ENCODE measurements at places on chromosomes 12 and 14.
A peak's percentile ranks its signal among the peaks of the same experiment; 100 is the strongest.

DNA sequence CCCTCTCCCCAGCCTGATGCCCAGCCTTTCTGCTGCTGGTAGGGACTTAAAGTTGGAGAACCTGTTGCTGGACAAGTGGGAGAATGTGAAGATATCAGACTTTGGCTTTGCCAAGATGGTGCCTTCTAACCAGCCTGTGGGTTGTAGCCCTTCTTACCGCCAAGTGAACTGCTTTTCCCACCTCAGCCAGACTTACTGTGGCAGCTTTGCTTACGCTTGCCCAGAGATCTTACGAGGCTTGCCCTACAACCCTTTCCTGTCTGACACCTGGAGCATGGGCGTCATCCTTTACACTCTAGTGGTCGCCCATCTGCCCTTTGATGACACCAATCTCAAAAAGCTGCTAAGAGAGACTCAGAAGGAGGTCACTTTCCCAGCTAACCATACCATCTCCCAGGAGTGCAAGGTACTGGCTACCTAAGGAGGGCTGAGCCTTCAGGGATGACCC is 1.6 kb downstream of the TSSK4 start:
- DNase-seq = no peak

DNA sequence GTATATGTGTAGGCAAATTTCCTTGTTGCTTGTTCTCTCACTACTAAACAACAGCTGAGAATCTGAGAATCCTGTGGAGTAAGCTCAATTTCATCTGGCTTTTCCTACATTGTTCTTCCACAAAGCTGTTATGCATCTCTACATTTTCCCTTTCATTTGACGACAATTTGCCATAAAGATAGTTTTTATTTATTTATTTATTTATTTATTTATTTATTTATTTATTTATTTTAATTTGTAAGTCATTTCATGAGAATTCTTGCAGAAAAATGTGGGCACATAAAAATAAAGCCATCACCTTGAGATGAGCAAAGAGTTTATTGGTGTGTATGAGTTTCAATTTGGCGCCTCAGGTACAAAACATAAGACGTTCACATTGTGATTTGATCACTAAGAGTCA is 545.9 kb upstream of the SEL1L start:
- DNase-seq = no peak

GRCh38 chr14:102606296-102606695 is 13.8 kb downstream of the RCOR1 start:
- DNase-seq = no peak

GRCh38 chr14:84042992-84043391 is 1487.0 kb upstream of the FLRT2 start:
- DNase-seq = no peak

- DNase-seq = no peak
Measured at GRCh38 chr12:107660235-107660634, 25.4 kb upstream of the PWP1 start.

DNA sequence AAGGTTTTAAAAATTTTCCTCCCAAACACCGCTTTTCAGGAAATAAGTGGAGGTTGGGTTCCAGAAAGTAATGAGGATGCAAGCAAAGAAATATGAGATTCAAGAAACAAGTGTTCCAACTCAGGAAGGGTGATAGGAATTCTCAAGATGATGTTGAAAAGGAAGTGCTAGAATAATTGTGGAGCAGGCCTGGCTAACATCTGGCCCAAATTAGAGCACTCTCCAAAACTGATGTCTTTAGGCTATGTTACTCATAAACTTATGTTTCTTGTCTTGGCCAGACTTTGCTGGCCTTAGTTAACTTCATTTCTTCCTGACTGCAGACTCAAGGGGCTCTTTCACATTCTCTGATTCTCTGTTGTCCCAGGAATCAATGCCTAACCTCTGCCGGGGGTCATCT is 116.3 kb downstream of the TMTC3 start:
- DNase-seq = no peak

DNA sequence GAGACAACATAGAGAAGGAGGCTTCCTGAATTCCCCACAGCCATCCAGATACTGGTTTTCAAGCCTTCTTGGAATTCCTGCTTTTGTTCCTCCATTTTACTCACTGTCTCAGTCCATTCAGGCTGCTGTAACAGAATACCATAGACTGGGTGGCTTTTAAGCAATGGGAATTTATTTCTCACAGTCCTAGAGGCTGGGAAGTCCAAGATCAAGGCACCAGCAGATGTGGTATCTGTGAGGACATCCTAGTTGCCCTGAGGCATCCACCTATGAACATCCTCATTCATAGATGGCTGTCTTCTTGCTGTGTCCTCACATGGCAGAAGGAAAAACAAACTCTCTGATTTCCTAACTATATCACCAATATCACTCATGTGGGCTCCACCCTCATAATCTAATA is 374.9 kb downstream of the FUT8 start:
- DNase-seq = no peak

DNA sequence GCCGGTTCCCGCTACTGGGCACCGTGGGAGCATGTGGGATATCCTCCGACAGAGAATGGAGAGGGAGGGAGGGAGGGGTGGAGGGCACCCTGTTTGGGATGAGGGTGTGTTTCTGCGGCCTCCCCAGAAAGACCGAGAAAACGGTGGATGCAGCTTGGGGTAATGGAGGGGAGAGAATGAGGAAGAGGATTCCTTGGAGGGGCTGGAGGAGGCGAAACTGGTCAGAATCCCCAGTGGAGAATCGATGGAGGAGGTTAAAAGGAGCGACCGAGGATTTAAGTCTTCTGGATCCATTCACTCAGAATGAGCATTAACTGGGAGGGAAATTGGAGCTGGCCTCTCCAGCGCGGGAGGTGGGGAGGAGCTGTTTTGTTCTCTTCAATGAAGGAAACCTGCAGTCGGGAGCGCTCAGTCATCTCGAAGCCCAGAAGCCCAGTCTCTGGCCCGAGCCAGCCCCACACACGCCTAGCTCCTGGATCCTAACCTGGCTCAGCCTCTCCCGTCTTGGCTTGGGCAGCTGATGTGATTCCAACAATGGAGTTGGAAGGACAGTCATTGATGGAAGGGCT is 581 bp downstream of the ARG2 start:
- DNase-seq = peak; percentile 31

GRCh38 chr14:36700651-36701050 is 39.0 kb downstream of the PAX9 start:
- DNase-seq = no peak

GRCh38 chr12:117089463-117089862 is 9.8 kb downstream of the TESC start:
- DNase-seq = no peak

GRCh38 chr14:20455355-20456300 is 602 bp downstream of the APEX1 start:
- DNase-seq = peak; percentile 96

DNA sequence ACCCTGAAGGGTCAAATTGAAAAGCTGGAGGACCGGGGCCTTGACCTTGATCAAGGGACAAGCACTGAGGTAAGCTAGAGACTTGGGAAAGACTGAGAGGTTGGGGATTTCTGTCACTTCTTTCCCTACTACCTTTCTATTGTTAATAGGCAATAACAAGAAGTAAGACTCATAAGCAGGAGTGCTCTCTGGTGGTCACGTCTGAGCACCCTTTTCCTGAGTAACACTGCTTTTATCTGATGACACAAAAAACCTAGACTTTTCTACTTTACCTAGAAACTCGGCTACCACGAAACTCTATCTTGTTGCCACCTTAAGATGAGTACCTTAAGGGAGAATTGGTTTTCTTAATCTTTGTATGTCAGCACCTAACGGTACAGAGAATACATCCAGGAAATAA is 35.5 kb upstream of the PPFIBP1 start:
- DNase-seq = no peak

DNA sequence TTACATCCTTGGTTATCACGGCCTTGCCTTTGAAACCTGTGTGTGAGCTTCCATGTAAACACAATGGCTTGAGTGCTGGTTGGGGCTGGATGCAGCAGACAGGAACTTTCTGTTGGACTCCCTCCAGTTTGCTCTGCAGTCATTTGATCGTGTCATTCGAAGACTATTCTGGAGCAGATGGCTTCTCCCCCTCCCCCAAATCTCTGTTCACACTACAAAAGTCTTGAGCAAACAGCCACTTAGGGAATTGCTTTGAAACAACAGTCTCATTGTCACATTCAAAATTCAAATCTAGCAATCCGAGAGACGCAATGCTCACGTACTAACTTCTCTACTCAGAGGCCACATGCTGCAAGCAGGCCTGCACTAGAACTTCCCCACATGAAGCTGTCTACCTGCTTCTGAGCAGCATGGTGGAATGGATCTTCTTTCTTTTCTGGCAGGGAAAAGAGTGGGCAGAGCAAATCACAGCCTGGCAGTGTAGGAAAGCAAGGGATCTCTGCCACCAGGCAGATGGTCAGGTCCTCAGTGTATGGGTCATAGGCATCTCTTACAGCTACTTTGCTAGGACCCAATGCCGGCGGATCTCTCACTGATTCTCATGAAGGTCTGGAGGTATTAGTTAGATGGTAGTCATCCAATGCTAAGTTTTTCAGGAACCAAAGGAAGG is 214.2 kb downstream of the PPM1H start:
- DNase-seq = no peak

- DNase-seq = no peak
Measured at GRCh38 chr14:104184911-104185499, 46.6 kb downstream of the KIF26A start.

- no peak for DNase-seq
Measured at GRCh38 chr14:20485900-20486299, 16.7 kb downstream of the PNP start.

DNA sequence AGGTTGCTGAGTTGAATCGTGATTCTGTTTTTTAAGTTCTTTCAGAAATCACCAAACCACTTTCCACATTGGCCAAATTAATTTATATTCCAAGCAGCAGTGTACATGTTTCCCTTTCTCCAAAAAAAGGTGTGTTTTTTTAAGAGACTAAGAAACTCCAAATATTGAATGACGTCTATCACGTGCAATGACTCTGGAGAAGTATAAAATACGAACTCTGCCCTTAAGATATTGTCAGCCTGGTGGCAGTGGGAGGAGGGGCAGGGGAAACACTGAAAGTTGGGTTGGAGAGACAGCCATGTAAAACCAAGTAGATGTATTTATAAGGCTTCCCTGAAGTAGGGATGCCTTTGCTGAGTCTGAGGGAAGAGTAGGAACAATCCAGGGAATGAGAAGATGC is 50.1 kb upstream of the DHRS4 start:
- no peak for DNase-seq

GRCh38 chr12:2355198-2355597 is 302.4 kb downstream of the CACNA1C start:
- DNase-seq = no peak

- no peak for DNase-seq
Measured at GRCh38 chr12:3797531-3798048, 44.7 kb upstream of the CRACR2A start.

- no peak for DNase-seq
Measured at GRCh38 chr12:94225506-94225905, 77.1 kb downstream of the PLXNC1 start.

GRCh38 chr12:64780132-64780530 is 20.9 kb upstream of the GNS start:
- DNase-seq = no peak

DNA sequence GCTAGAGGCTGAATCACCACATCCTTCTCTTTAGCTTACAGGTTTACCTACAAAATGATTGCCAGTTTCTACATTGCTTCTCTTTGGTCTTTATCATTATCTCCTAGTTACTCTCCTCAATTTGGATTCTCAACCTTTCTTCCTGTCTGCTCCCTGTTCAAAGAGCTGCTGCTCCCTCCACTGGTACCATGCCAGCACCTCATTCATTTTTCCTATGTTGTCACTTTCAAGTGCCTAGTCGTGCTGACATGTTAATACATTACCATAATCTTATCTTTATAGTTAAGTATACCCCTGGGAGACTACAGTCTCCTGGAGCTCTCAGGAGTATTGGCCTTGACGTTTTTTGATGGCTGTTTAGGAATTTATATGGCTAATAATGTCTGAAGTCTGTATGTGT is 14.2 kb downstream of the FRS2 start:
- DNase-seq = peak; percentile 6

GRCh38 chr14:79542121-79542520 is 669.2 kb downstream of the DIO2 start:
- DNase-seq = no peak

DNA sequence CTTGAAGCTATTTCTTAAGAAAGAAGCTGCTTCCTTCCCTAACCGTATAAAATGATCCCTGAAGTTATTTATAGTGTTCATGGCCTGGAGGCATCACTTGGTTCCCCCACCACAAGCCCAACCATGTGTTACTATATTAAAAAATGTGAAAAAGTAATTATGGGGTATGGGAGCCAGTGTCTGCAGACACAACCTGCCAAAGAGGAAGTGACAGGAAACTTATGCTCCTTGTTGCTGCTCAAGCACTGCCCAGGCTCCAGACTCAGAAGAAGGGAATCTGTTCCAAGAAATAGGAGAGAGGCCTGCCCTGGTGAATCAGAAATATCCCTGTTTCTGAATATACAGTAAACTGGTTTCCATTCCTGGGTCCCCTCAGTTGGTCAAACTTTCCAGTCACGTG is 217.2 kb upstream of the BMP4 start:
- DNase-seq = no peak

DNA sequence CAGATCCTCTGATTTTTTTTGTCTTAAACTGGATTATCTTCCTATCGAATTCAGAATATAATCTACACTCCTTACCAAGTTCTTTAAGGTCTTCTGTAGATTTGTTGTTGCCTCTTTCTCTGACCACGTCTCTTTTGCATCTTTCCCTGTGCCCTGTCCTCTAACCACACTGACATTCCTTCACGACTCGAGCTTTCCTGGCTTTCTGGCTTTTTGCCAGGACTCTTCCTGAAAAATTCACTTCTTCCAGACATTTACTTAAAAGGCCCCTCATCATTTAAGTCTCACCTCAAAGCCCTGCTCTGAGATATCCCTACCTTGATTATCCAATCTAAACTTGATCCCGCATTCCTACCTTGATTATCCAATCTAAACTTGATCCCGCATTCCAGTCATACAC is 422.3 kb upstream of the DCN start:
- DNase-seq = no peak

DNA sequence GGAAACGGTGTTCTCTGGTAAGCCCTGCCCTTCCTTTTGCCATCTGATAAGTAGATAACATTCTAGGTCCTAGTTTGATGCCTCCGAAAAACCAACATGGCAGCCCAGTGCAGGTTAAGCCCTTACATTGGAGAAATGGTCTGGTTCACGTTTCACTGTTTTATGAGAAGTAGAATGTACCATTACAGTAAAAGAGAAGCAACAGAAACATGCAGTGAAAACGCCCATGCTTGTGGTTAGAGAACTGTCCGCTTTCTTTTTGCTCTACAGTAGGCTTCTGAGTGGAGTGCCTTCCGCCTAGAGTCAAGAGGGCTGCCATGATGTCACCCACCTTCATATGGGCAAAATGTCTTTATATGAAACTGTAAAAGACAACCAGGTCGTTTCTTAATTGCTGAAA is 190.4 kb upstream of the BCL2L14 start:
- DNase-seq = no peak

DNA sequence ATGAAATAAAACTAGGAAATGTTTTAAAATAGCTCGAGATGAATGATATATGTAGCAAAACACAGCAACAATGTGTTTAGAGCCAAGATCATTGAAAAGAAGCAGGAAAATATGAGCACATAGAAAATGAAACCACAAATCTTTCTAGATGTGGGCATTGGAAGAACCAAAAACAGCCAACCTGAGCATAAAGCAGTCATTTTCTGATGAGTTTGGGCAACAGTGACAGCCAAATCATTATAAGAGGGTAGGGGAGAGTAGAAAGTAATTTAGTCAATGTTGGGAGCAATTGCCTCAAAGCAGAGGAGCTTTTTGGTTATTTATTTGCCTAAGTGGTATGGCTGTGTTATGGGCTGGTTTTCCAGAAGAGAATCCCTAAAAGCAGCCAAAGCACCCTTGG is 8.8 kb upstream of the BICDL1 start:
- no peak for DNase-seq

Data from erythroblast (primary cell).